ENCODE measurements at places on chromosomes 1 and 21.

DNA sequence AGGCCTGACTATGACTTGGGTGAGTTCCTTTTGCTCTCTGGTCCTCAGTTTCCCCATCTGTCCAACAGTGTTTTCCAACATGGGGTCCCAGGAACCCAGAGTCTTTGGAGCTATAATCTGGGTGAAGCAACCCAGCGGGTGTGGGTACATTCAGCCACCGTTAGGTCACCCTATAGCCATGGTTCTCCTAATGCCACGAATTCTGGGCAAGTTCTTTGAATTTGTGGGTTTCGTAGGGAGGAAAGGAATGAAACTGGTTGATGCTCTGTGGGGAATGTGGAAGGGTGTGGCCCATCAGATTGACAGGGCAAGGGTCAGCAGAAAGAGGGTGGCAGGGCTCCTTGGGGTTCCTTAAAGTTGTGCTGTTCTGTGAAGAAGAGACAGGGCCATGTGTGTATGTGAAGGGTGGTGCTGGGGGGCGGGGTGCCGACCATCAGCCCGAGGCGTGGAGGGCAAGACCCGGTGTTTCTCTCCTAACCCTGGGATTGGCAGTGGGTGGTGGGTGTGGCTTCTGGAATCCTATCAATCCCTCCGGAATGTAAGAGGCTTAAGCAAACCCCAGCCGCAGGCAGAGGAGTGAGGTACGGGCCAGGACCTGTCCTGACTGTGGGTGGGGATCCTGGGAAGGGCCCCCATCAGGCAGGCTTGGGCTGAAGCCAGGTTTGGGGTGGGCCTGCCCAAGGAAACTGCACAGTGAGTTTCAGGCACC lies 35.5 kb upstream of the ZNF362 start:
- DNase-seq = no peak

DNA sequence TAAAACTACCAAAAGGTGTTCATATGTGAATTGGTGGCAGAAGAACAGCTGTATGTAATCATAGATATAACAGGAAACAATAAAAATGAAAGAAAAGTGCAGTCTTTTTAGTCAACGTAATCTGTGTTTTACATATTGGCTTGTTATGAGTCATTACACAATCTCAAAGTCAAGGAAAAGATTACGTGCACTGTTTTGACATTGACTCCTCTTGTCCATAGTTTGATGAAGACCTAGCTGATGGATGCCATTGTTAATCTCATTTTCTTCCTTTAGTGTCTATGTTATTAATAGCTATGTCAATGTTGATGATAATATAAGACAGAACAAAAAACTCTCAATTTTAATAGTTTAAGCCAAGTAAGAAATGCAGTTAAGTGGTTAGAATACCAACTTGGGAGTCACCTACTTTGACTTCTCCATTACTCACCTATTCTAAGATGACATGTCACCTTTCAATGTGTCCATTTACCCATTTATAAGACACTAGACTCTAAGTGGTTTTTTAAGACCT lies 84.5 kb upstream of the SAMSN1 start:
- no peak for DNase-seq

DNA sequence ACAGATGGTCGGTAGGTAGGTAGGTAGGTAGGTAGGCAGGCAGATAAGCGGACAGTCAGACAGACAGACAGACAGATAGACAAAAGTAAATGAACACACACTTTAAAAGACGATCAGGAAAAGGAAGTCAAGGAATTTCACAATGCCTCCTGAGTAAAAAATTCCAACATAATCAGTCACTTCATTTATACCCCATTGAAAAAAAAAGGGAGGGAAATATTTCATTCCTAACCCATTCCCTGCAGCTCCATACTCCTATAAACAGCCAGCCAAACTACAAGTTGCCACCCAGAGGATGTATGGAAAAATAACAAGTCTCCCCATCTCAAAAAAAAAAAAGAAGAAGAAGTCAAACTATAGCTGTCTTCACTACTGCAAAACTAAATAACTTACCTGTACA lies 43.4 kb downstream of the ZZZ3 start:
- no peak for DNase-seq

DNA sequence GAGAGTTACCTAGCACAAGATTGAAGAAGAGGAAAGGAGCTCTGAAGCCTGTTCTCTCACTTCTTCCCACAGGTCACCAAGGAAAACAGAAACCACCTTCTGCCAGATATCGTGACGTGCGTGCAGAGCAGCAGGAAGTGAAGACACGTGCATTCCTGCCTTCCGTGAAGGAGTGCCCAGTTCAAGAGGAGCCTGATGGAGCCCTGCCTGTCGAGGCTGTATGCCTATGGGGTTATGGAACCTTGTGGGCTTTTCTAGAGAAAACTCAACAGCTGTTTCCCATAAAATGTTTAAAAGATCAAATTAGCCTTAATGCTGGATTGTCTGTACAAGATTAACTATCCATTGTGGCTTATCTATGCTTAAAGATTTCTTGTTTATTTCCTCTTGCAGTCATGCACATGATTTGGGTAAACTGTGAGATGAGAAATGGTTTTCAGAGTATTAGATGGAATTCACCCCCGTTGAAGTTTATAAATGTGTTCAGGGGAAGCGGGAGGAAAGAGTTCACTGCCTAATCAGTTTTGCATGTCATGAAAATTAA lies 27.8 kb downstream of the NTPCR start:
- DNase-seq = peak; percentile 32

DNA sequence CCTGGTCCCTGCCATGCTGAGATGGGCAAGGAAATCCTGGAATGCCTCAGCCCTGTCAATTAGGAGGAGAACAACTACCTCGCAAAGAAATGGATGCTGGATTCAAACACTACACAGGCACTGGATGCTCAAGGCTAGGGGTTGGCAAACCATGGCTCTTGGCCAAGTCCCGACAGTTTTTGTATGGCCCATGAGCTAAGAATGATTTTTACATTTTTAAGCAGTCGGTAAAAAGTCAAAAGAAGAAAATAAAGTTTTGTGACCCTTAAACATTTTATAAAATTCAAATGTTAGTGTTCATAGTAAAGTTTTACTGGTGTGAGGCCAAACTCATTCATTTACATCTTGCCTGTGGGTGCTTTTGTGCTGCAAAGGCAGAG lies 6.5 kb downstream of the CDK18 start:
- DNase-seq = no peak

- no peak for DNase-seq
Observed at GRCh38 chr1:37059346-37059745, 25.0 kb upstream of the GRIK3 start.

DNA sequence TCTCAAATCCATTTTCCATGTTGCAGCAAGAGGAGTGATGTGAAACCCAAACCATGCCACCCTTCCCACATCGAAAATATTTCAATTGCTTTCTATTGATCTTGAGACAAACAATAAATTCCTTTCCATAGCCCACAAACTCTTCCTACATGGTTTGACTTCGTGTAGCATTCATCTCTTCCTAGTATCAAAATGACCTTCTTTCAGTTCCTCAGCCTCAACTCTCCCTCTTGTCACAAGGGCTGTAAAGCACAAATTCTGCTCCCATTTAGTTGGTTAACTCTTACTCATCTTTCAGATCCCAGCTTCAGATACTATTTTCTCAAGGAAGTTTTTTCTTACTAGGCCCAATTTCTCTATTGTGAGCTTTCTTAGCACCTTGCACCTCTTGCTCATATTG lies 99.0 kb downstream of the ZNF281 start:
- no peak for DNase-seq

GRCh38 chr1:32125313-32125712 lies 17.5 kb downstream of the KPNA6 start:
- no peak for DNase-seq

DNA sequence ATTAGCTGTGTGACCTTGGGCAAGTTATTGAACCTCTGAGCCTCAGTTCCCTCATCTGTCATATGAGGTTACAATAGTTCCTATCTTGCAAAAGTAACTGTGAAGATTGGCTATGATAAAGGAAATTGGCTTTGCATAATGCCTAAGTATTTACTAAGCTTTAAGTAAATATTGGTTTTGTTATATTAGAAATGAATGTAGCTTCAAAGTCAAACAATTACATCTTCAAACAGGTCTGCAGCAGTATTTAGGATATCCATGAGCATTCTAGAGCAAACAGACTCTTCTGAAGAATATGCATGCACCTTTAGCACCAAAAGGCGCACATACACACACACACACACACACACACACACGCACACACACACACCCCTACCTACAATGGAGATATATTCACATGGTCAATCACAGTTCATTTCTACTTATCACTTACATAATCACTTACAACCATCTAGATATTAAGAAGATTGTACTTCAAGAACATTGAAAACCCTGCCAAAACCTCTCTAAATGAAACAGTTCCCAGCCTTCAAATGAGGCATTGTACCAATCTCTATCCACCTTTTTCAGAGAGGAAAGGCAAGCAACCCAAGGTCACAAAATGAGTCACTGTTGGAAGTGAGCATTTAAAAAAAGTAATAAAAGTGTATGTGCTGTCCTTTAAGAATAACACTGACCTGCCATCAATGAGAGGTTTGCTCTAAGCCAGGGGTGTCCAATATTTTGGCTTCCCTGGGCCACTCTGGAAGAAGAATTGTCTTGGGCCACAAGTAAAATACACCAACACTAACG lies 13.4 kb upstream of the FAM43B start:
- no peak for DNase-seq

GRCh38 chr1:18481190-18481920 lies 625 bp downstream of the KLHDC7A start:
- DNase-seq = peak; percentile 41

DNA sequence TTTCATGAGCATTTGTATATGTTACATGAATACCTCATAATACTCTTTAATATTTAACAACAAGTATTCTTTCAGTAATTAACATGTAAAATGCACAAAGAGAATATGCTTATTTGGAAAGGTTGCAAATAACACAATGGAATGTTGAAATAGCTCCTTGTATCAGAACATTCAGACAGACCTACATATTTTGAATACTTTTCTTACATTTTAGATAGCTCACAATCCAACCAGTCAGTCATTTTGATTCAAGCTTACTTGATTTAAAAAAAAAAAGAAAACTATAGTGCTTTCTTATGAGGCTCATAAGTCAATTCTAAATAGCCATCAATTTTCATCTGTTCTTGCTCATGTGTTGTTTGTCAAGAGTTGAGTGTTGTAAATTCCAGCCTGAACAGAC lies 518.8 kb downstream of the ADGRL2 start:
- no peak for DNase-seq

DNA sequence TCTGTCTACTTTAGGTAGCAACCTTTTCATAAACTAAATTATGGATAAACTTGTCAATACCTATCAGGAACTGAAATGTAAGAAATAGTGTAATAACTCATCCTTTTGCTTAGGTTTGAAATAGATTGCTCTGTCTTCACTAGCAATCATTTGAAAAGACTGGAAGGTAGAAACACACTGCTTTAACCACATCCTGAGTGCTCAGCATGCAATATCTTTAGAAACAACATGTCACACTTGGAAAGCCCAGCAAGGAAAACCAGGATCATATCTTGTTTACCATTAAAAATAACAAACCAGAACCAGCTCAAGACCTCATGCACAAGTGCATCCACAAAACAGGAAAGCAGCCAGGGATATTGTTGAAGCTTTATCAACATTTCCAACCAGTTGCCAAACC lies 3.6 kb downstream of the KCNJ6 start:
- no peak for DNase-seq

DNA sequence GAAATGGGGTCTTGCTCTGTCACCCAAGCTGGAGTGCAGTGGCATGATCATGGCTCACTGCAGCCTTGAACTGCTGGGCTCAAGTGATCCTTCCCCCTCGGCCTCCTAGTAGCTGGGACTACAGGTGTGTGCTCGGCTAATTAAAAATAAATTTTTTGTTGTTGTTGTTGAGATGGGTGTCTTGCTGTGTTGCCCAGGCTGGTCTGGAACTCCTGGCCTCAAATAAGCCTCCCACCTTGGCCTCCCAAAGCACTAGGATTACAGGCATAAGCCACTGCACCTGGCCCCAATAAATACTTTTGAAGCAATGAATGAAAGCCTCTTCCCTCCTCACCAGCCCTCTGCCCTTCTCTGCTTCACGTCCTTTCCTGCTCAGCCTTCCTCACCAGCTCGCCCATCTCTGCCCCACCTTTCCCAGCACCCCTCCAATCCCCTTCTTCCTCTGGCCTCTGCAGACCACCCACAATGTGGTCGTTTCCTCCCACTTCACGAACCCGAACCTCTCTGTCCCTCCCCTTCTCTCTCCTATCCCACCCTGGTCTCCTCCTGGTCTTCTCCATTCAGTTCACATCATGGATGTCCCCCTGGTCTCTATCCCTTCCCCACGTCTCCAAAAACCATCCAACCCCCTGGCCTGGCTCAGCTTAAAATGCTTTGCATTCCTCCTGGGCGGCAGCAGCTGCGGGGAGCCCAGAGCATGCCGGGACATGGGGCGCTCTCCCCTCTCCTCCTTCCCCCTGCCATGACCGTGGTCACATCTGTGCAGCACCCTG lies 38.4 kb downstream of the RAP1GAP start:
- DNase-seq = peak; percentile 48

DNA sequence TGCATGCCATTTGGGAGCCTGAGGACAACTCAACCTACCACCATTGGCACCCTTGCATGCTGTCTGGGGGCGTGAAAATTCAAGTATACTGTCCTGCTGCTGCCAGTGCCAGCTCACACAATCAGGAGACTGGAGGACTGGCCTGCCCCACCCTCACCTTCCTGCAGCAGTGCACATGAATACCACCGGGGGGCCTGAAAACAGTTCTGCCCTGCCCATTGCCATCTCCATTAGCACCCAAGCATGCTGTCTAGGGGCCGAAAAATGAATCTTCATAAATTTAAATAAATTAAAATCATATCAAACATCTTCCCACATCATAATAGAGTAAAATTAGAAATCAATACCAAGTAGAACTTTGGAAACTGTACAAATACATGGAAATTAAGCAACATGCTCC lies 322.1 kb upstream of the TMPRSS15 start:
- no peak for DNase-seq

GRCh38 chr1:43314233-43314632 lies 13.5 kb downstream of the TIE1 start:
- DNase-seq = no peak

GRCh38 chr1:39960431-39960958 lies 5.5 kb downstream of the MFSD2A start:
- DNase-seq = no peak

GRCh38 chr1:39700348-39700747 lies 9.1 kb upstream of the HPCAL4 start:
- no peak for DNase-seq

DNA sequence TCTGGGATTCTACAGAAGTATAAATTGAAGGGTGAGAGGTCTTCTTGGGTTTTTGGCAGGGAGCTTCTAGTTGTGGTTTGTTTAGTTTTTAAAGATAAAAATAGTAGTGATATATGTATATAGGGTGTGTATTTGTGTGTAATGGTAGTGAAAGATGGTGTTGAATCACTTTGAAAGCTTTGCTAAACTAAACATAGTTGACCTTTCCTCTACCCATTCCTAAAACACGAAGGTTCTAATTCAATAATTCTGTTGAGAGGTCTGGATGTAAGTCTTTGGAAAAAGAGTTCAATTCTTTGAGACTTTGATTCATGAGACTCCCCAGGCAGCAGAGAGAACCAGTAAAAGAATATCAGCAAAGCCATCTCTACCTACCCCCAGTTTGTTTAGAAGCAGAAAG lies 247.9 kb upstream of the DUSP10 start:
- DNase-seq = no peak

Measured in muscle of back (tissue), 13 donors.